ENCODE measurements at places on chromosomes 1 and 21. TPM values are rescaled to one million over a fixed set of nuclear protein-coding genes. Genes with fewer than 3 reads are reported as not detected.

GRCh38 chr1:25563330-25564215, 20.2 kb downstream of the LDLRAP1 start:
- DNase-seq = no peak

- DNase-seq = no peak
Measured at GRCh38 chr21:29449306-29449950, 150.7 kb downstream of the BACH1 start.

GRCh38 chr21:40186045-40186444, 318.8 kb downstream of the PCP4 start:
- no peak for DNase-seq

DNA sequence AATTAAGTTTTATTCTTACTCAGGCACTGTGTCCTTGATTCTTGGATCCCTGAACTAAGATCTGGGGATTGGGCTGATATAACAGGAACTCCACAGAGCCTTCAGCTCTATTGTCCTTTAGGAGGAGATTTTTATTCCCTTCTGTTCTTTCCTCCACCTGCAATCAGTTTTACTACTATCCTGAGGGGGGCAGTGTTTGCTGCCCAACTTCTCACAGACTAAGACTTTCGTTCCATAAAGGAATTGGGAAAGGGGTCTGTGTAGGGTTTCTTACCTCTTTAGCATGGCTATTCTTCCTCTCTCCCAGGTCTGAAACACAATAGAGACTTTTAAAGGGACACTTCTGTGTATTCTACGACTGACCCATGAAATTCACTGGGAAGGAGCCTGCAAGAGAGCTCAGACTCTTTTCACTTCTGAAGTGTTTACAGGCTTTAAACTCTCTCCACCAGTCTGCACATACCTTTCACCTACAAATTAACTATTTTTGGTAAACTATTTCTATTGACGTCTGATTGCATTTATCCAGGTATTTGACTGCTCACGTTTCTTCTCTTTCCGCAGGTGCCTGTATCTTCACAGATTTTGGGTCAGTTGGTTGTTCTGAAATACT, 103.3 kb upstream of the DEPDC1 start:
- DNase-seq = peak; percentile 6

GRCh38 chr1:170730438-170730837, 66.5 kb downstream of the PRRX1 start:
- peak; percentile 49 for DNase-seq

DNA sequence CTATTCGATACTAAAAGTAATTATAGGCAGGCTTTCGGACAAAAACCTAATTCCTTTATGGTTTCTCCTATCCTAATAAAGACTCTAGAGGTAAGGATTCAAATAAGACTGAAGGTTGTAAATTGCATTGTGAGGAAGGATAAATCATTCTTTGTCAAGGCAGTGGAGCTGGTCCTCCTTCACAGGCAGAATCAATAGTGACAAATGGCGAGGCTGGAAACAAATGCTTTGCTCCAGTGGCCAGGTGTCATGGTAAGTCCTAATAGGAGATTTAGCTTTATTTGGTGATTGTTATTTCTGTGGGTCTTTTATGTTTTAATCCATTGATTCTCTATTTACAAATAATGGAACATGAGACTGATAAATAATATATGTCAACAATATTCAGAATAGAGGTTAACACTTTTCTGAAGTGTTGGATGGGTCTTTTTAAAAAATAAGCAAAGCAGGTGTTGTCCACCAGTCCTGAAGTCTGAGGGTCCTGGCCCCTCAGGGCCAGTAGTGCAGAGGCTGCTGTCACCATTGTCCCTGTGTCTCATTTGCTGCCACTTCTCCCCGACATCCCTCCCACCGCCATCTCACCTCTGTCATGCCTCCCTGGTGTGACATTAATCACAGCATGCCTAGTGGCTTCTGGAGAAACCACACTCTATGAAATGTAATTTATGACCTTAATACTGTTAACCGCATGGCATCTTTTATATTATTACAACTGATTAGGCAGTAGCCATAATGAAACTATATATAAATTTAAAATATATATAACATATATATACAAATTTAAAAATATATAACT, 120.9 kb upstream of the MAGI3 start:
- DNase-seq = no peak

- DNase-seq = no peak
Measured at GRCh38 chr1:47232187-47232874, at the start of gene TAL1. TAL1 (minus strand) TSS chr1:47232225; CDS start chr1:47225888, 6,337 bp downstream.

DNA sequence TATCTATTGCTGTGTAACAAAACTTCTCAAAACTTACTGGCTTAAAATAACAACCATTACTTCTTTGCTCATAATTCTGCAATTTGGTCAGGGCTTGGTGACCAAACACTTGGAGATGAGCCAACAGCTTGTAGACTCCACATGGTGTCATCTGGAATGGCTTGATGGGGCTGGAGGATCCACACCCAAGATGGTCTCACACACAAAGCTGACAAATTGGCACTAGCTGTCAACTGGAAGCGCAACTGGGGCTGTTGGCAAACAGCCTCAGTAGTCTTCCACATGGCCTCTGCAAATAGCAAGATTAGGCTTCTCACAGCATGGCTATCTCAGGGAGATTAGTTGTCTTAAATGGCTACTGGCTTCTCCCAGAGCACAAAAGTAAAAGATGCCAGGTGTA, 27.1 kb upstream of the MTF2 start:
- no peak for DNase-seq

DNA sequence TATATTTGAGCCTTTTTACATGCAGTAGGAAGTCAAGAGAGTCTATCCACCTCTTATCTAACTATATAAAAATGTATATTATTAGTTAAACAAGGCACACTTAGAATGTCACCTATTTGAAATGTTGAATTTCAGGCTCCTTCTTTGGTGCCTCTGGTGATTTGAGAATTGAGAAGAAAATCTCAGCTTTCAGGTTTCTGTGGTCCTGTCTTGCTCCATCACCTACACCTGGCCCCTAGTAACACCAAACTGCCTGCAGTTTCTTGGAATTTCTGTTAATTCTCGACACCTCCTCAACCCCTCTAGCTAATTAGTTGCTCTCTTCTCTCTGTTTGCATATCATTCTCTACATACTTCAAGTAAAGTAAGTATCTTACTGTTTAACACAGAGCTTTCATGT, 54.9 kb upstream of the WNT2B start:
- no peak for DNase-seq

The COL9A2 gene
- total RNA-seq = 0.56 TPM

The CD1E gene
- not detected for total RNA-seq
